ENCODE measurements at places on chromosomes 6 and 20. TPM values are rescaled to one million over a fixed set of nuclear protein-coding genes. Genes with fewer than 3 reads are reported as not detected.

- DNase-seq = no peak
Measured at GRCh38 chr6:137868721-137869548, 1.9 kb downstream of the TNFAIP3 start.

DNA sequence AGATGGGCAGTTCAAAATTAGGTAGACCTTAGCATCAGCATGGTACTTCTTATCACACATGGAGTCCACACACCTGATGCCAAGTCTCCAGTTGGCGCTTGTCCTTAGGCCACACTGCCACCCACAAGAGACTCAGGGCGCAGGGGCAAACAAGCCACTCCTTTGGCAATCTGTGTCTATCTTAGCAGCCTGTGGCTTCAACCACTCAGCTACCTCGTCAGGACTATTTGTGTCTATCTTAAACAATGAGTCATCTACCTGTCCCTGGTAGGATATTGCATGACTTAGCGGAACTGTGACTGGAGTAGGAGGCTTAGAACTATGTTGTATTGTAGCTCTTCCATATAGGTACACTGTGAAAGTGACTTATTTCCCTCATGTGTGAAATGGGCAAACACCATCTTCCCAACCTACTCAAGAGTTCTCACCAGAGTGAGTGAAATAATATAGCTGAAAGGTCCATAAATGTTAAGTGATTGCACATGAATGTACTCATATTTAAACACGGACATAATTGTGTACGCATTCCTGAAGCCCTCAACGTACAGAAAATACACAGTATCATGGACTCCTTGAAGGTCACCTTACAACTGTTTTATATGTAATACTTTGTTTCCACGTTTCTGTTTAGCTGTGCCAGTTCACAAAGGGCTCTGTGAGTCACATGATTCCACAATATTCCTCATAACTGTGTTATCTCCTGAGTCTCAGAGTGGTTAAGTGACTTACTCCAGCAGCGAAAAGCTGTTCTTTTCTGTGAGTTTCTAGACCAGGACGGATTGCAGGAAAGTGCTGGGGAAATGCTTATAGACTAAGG is 1.6 kb downstream of the TRIM27 start:
- no peak for DNase-seq

DNA sequence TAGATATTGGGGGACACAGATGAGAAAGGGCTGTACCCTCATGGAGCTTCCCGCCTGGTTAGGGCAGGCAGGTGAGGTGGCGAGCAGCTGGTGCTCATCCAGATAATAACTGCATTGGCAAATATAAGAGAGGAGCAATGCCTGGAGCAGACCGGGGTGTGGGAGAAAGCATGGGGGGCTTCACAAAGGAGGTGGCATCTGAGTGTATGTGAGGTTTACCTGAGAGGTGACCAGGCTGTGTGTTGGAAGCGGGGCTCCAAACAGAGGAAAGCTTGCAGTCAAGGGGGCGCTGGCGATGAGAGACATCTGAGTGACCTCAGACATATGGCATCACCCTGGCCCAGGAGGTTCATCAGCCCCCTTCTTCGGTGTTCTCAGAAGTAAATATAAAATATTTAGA is 72.1 kb upstream of the PMEPA1 start:
- DNase-seq = no peak

DNA sequence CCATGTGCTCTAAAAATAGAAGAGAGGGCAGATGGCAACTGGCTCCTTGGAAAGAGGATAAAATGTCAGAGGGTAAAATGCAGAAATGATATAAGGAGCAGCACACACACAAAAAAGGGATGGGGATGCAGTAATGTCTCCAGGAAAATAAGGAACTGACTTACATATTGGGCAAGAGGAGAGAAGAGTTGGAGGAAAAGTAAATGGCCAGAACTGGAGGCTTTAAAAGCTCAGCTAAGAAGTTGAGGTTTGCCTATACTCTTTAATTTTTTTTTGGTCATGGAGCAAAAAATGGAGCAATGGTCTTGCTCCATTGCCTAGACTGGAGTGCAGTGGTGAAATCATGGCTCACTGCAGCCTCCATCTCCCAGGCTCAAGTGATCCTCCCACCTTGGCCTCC is 93.7 kb downstream of the SULF2 start:
- no peak for DNase-seq

- no peak for DNase-seq
Measured at GRCh38 chr20:29409833-29410805, 1847.3 kb upstream of the DEFB115 start.

- no peak for DNase-seq
Measured at GRCh38 chr6:56532766-56533551, 109.7 kb downstream of the DST start.

- DNase-seq = no peak
Measured at GRCh38 chr6:129140526-129140925, 257.6 kb downstream of the LAMA2 start.

GRCh38 chr6:107704347-107705013 is 119.6 kb downstream of the SCML4 start:
- no peak for DNase-seq

- DNase-seq = no peak
Measured at GRCh38 chr6:56772737-56773184, 130.1 kb upstream of the DST start.

DNA sequence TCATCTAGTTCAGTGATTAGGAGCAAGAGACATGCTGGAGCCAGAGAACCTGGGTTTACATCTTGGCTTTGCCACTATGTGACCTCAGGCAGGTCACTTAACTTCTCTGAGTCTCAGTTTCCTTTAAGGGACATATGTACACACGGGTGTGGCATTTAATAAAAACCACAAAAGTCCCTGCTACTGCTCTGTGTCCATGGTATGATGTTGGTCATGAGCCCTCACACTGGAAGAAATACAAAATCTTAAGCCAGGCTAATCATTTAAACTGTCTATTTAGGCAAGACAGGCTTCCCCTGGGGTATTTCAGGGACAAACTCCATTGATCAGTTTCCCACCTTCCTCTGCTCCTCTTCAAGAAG is 12.9 kb upstream of the PTGIS start:
- DNase-seq = no peak

DNA sequence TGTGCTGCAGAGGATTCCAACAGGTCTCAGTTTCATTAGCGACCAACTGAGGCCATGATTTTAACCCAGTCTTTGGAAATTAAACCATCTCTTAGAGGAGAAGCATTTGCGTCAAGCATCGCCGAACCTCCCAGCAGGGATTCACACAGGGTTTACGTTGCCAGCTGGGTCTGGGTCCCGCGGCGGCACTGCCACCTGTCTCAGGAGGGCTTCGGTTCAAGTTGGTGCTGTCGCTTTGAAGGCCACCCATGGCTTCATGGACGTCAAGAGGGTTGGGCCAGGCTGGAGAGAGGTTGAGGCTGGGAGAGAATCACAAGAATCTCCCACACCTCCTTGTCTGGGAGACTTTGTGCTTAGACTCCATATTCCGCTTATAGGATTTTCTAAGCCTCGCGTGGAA is 43.0 kb upstream of the FRMD1 start:
- DNase-seq = no peak

- no peak for DNase-seq
Measured at GRCh38 chr20:52340036-52340634, 148.6 kb upstream of the ZFP64 start.

Gene GJA10
- total RNA-seq = not detected

Gene GUCA1A
- total RNA-seq = not detected

Gene TPBG
- 28.1 TPM for total RNA-seq

Gene NFATC2
- total RNA-seq = 4.1 TPM

Gene KCNK15
- total RNA-seq = 9.1 TPM

Gene NRSN1
- total RNA-seq = not detected

Gene KIAA0408
- 15.3 TPM for total RNA-seq

All from omental fat pad (tissue), 4 donors.